Stimulated activated CD8-positive, alpha-beta memory T cell treated with anti-CD3 and anti-CD28 coated beads, Interleukin-4, amount 100 ng/mL, for 4 hours (primary cell): ENCODE measurements at places on chromosomes 4 and X.

- no peak for DNase-seq
These were observed 13.3 kb upstream of the PITX2 start for GRCh38 chr4:110636171-110636679.

DNA sequence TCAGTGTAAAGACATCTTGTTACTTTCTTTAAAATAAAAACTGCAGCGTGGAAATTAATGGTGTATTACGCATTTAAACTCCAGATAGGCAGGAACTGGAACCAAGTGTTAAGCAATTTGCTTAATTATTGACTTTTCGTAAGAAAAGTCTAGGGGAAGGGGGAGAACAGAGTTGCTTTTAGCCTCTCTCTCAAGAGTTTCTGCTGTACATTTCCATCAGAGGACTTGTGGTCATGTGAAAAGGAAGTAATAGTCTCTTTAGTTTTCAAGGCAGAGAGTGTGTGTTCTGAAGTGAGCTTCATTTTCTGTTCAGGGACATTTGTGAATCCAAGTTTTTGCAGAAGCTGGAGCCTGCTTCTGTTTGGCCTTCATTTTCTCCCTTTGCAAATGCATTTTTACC lies 127.2 kb downstream of the UBE2K start:
- DNase-seq = no peak

- no peak for DNase-seq
These were observed 16.3 kb downstream of the PJA1 start for GRCh38 chrX:69148946-69149345.

DNA sequence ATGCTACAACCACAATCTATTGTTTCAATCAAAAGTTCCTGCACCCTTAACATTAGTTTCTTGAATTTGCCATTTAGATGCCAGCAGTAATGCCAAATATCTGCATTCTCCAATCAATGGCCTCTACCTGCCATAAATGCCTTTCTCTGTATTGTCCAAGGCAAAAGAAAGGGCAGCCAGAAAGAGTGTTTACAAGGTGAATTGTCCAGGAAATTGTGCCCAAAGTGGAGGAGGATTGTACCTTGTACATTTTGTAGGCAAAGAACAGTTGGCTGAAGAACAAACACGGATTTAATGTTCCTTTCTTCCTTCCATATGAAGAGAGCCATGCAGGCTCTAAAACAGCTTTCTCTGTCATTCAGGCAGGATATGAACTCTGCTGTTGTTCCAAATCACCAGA lies 181.5 kb downstream of the GUCY2F start:
- DNase-seq = no peak

DNA sequence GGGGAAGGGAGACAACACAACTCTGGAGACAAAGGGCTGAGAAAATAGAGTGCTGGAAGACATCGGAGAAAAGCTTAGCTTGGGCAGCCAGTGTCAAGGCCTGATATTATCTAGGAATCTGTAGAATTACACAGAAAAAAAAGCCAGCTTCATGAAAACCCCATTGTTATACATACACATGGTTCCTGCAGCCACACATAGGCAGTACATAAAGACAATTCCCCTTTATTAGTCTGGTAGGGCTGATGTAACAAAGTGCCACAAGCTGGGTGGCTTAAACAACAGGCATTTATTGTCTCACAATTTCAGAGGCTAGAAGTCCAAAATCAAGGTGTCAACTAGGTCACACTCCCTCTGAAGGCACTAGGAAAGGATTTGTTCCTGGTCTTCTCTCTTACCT lies 503.5 kb downstream of the MID1IP1 start:
- no peak for DNase-seq

- no peak for DNase-seq
These were observed 221.0 kb upstream of the GPRIN3 start for GRCh38 chr4:89528526-89529133.

- DNase-seq = no peak
These were observed 15.7 kb downstream of the DMD start for GRCh38 chrX:33195698-33196097.

GRCh38 chrX:51257490-51257889 lies 75.1 kb upstream of the NUDT10 start:
- no peak for DNase-seq

DNA sequence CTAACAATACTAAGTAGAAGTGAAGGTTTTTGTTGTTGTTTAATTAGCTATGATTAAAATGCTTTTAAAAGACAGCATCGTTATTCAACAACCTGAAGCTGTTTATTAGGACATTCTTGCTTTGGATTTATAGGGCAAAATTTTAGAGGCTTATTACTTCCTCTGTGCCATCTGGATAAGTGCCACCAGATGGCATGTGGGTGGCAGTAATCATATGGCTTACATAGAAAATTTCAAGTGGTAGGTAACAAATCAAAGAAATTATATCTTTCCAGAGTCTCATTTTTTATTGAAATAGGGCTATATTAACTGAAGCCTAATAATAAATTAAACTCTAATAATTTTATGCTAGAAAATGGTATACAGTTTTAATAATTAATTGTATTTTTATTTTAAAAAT lies 83.3 kb upstream of the HTR2C start:
- no peak for DNase-seq

GRCh38 chr4:140935254-140935653 lies 179.1 kb upstream of the TBC1D9 start:
- DNase-seq = no peak

GRCh38 chrX:13411496-13412207 lies 91.8 kb upstream of the ATXN3L start:
- DNase-seq = no peak

DNA sequence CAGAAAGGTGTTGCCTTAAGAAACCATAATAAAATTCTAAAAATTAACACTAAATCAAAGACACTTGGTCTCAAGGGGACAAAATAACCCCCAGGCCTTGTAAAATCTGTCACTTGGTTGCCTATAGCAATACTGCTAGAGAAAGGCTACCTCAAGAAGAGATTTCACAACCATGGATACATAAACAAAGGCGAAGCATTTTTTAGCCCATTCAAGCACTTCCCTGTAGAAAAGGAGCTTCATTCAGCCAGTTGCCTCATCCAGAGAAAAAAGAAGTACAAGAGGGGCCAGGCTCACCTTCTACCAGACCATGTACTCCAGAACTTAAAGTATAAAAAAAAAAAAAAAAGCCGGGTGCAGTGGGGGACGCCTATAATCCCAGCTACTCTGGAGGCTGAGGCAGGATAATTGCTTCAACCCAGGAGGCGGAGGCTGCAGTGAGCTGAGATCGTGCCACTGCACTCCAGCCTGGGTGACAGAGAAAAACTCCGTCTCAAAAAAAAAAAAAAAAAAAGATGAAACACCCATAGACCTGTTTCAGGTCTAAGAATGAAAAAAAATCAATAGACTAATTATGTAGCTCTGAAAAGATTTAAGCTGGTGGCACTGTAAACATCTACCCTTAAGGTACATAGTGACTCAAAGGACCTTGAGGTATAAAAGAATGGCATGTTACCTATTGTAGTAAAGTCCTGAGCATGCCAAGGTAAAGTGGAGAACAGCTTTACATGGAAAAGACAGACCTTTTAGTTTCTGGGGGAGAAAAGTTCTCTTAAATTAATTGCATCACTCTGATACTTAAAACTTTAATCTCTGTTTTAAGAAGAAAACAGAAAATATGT lies 18.0 kb downstream of the RUFY3 start:
- DNase-seq = no peak

- no peak for DNase-seq
These were observed 1197.4 kb upstream of the ADGRL3 start for GRCh38 chr4:60002603-60003337.

GRCh38 chr4:94571298-94571697 lies 119.6 kb downstream of the PDLIM5 start:
- no peak for DNase-seq

GRCh38 chr4:173531086-173531965 lies 1.3 kb upstream of the HAND2 start:
- no peak for DNase-seq

DNA sequence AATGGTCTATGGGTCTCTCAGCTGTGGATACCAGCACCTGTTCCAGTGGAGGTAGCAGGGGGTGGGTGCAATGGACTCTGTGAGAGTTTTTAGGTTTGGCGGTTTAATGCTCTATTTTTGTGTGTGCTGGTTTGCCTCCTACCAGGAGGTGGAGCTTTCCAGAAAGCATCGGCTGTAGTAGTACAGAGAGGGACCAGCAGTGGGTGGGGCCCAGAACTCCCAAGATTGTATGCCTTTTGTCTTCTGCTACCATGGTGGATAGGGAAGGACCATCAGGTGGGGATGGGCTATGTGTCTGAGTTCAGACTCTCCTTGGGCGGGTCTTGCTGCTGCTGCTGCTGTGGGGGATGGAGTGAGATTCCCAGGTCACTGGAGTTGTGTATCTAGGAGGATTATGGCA lies 557.2 kb upstream of the GRID2 start:
- DNase-seq = no peak
